GM12878 (cell line): ENCODE measurements at places on chromosomes 7 and 10. TPM values are rescaled to one million over a fixed set of nuclear protein-coding genes. Genes with fewer than 3 reads are reported as not detected.

DNA sequence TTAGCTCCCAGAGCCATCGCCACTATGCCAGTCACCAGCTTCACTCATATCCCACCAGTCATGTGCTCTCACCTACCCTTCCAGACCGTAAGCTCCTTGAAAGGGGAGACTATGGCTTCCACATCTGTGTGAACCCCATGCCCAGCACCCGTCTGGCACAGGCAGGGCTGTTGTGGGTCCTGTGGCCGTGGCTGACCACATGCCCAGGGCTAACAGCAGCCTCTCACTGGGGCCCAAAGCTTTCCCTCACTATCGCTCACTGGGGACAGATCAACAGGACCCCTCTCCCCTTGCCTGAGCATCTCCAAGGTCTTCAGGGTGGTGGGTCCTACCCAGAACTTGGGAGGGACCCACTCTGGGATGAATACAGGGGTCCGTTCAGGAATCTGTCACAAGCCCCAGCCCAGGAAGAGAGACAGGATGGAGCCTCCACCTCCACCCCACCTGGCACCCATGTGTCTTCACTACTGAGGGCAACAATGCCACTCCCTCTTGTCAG, 303.9 kb downstream of the GRID1 start:
- H3K4me1 ChIP-seq, result no peaks in the 10 kb centered on the region
- H3K27ac ChIP-seq, result no peak overlapping the region
- DNase-seq, result no peak
- no peaks in the 10 kb centered on the region for H3K36me3 ChIP-seq
- no peaks in the 10 kb centered on the region for H3K27me3 ChIP-seq

GRCh38 chr10:78600121-78600665, 468.6 kb upstream of the ZMIZ1 start:
- no peak overlapping the region for H3K27ac ChIP-seq
- no peak for DNase-seq
- H3K4me1 ChIP-seq, result no peaks in the 10 kb centered on the region
- H3K4me3 ChIP-seq, result no peak overlapping the region
- H3K27me3 ChIP-seq, result peaks cover 3% of the 10 kb centered on the region; the same call in 1 of the 2 replicates

GRCh38 chr7:51973071-51973470, 656.5 kb upstream of the COBL start:
- no peak overlapping the region for H3K4me3 ChIP-seq
- H3K36me3 ChIP-seq, result no peaks in the 10 kb centered on the region
- no peaks in the 10 kb centered on the region for H3K27me3 ChIP-seq
- H3K4me1 ChIP-seq, result no peaks in the 10 kb centered on the region

DNA sequence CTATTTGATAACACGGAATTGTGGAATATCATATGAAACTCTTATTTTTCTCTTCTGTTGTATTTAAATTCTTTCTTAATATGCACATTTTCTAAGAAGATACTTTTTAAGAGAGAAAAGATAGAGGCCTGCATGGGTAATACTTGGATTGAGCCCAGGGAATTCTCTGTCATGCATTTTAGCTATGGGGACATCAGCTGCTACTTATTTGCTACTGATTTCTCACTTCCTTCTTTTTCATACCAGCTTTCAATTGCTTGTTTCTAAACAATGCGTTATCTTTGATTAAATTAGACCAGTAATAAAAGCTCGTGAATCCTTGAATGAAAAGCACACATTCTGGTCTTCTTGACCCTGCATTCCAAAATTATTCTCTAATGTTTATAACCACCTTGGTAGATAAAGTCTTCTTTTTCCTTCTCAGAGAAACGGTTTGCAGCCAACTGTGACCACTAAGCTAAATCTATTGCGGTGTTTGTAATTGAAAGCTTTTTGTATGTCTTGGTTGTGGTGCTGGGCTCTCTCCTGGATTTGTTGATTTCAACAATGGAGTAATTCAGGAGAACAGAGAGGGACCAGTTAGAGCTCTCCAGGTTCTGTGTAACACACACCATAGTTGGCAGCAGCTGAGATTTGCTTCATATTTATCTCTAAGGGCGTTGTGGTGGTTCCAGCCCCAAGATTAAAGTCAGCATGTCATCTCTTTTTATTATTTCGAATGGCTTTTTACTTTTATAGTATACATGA, 139.3 kb downstream of the PPP1R9A start:
- no peaks in the 10 kb centered on the region for H3K36me3 ChIP-seq
- no peak overlapping the region for H3K27ac ChIP-seq
- no peak overlapping the region for H3K4me3 ChIP-seq
- no peaks in the 10 kb centered on the region for H3K4me1 ChIP-seq
- no peak for DNase-seq
- H3K27me3 ChIP-seq, result no peaks in the 10 kb centered on the region

DNA sequence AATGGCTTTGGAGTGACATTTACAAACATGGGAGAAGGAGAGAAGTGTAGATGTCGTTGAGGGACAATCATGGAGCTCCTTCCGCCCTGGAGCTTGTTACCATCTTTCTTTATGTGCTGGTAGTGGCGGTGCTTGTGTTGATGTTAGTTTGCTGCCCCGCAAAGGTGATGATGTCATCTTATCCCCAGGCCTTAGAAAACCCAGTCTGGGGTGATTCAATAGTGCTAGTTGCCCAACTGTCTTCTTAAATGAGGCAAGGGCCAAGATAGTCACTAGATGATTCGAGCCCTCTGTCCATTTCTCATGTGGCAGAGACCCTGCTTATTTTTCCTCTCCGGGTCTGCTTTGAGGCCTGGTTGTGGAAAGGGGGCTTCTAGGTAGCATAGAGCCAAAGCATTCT, 277.4 kb downstream of the CCSER2 start:
- no peaks in the 10 kb centered on the region for H3K36me3 ChIP-seq
- H3K4me3 ChIP-seq, result no peak overlapping the region
- H3K27ac ChIP-seq, result no peak overlapping the region

- H3K4me3 ChIP-seq, result no peak overlapping the region
- no peaks in the 10 kb centered on the region for H3K27me3 ChIP-seq
- H3K36me3 ChIP-seq, result peaks cover 2% of the 10 kb centered on the region
- peak overlapping the region; percentile 43 for H3K27ac ChIP-seq
Measured at GRCh38 chr10:70331486-70332268, 47.9 kb upstream of the NPFFR1 start.

DNA sequence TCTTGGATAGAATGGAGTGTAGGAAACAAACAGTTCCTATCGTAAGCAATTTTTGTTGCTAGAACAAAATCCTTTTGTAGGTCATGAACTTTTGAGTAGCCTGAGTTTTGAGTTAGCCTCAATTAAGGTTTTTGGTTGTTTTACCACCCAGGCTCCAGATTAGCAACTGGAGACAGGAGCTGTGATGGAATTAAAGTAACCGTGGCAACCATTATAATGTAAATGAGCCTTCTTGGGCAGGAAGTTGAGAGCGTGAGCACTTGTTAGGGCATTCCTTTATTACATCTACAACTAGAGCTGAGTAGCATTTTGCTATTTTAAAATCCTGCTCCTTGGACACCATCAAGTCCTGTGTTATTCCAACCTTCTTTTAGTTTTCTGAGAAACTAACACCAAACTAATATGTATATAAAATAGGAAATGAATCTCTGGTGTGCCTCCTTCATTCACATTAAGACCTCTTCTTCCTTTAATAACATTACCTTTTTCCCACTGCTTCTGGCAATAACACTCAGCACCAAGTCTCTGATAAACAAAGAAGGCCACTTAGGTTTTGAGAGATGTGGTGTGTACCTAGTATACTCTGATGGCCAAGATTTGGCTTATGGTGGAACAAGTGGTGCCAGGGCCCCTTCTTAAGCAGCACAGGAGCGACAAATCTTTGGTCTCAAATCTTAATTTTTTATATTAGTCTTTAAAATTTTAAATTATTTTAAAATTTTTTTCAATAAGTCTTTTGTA, 34.0 kb downstream of the AHCYL2 start:
- no peak overlapping the region for H3K27ac ChIP-seq
- peaks cover 3% of the 10 kb centered on the region; the same call in 1 of the 2 replicates for H3K4me1 ChIP-seq
- H3K27me3 ChIP-seq, result no peaks in the 10 kb centered on the region
- H3K36me3 ChIP-seq, result no peaks in the 10 kb centered on the region
- no peak for DNase-seq
- no peak overlapping the region for H3K4me3 ChIP-seq

GRCh38 chr7:68306692-68307107, 1291.6 kb upstream of the AUTS2 start:
- H3K27me3 ChIP-seq, result no peaks in the 10 kb centered on the region
- H3K36me3 ChIP-seq, result no peaks in the 10 kb centered on the region
- no peak overlapping the region for H3K27ac ChIP-seq
- H3K4me1 ChIP-seq, result no peaks in the 10 kb centered on the region

DNA sequence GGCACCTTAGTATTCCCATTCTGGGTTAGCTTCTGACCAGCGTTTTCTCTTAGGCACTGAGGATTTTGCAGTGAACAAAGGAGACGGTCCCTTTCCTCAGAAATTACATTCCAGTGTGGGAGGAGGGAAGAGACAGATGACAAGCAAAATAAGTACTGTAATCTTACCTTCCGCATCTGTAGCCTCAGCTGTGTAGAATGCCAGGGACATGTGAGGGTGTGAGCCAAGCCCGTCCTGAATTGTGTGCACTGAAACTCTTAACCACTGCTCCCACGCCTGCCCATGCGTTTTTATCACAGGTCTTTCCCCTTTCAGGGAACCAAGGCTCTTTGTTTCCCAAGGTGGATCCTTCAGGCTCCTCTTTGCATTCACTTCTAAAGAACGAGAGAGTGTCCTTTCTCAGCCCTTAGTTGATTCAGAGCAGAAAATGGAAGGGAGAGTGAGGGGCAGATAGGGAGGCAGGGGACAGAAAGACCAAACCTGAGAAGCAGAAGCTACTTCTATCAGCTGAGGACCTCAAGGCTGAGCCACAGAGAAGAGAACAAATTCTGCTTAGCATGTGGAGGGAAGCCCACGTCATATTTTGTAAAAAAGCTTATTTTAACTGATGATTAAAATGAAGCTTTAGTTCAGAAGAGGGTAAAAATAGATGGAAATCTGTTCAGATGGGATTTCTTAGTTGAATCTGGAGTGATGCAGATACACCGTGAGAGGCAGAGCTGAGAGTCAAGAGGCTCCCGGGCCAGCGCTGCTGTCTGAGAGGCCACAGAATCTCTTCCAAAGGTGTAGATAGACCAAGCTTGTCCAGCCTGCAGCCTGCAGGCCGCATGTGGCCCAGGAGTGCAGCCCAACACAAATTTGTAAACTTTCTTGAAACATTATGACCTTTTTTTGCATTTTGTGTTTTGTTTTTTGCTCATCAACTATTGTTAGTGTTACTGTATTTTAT, 122.5 kb downstream of the CCNY start:
- no peaks in the 10 kb centered on the region for H3K36me3 ChIP-seq
- H3K27me3 ChIP-seq, result no peaks in the 10 kb centered on the region
- no peak for DNase-seq
- peaks cover 14% of the 10 kb centered on the region for H3K4me1 ChIP-seq
- no peak overlapping the region for H3K27ac ChIP-seq
- H3K4me3 ChIP-seq, result no peak overlapping the region

GRCh38 chr10:4770801-4771553, 55.0 kb upstream of the AKR1E2 start:
- H3K27ac ChIP-seq, result no peak overlapping the region
- no peaks in the 10 kb centered on the region for H3K36me3 ChIP-seq
- no peaks in the 10 kb centered on the region for H3K27me3 ChIP-seq
- no peak overlapping the region for H3K4me3 ChIP-seq
- no peak for DNase-seq
- H3K4me1 ChIP-seq, result no peaks in the 10 kb centered on the region

TMEM176A gene
- not detected in 2 replicates for total RNA-seq

TMEM270 gene
- not detected in 2 replicates for total RNA-seq

CHAT gene
- not detected in 2 replicates for total RNA-seq

MYH16 gene
- total RNA-seq, result 0.13 TPM in 1 of 2 replicates, not detected in the other

ZNF485 gene
- 4.1 and 5.4 TPM in 2 replicates for total RNA-seq

MALRD1 gene
- 0.13 TPM in 2 replicates for total RNA-seq

TEX36 gene
- not detected in 2 replicates for total RNA-seq

EBLN1 gene
- total RNA-seq, result not detected in 2 replicates

CPA4 gene
- total RNA-seq, result 0.18 and 0.37 TPM in 2 replicates

PRLHR gene
- not detected in 2 replicates for total RNA-seq

FGFR2 gene
- 0.15 and 0.32 TPM in 2 replicates for total RNA-seq
